Breast epithelium (tissue), 4 donors: ENCODE measurements at places on chromosomes 6 and 20.

DNA sequence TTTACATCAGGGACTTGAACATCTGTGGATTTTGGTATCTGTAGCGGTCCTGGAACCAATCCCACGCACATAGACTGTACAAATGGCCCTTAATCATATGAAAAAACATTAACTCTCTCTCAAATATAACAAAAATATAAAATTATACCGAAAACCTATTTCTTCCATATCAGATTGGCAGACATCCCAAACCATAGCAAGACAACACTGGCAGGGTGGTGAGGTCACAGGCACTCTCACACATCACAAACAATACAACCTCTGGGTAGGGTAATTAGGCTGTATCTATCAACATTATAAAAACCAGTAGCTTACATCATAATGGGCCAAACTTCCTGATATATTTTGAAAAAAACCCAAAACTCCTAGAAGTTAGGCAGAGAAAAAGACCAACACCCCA is 40.9 kb downstream of the OVOL2 start:
- H3K27me3 ChIP-seq = no peaks in the 10 kb centered on the region
- no peaks in the 10 kb centered on the region for H3K36me3 ChIP-seq
- H3K27ac ChIP-seq = no peak overlapping the region
- H3K4me1 ChIP-seq = no peaks in the 10 kb centered on the region
- no peak for DNase-seq

DNA sequence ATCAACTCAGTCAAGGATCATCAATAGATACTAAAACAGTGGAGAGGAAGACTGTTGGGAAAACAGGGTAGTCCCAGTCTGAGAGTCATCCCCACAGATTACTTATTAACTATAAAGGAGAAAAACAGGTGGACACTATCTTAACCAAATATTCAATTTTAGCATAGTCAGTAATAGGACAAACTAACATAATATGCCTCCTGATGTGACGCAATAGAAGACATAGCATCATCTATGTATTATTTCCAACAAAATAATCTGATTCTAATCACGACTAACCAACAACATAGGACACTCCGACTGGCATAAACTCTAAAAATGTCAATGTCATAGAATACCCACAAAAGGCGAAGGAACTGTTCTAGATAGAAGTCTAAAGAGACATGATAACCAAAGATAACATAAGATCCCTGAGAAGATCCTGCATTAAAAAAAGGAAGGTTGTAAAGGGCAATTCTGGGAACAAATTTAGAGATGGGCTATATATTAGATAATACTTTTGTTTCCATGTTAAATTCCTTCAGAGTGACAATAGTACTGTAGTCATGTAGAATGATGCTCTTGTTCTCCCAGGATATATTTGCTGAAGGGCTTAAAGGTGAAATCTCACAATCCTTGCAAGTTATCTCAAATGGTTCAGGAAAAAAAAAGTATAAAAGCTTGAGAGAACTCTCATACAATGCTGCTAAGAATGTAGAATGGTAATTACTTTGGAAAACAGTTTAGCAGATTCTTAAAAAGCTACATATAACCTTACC is 28.9 kb downstream of the ILRUN start:
- H3K4me1 ChIP-seq = no peaks in the 10 kb centered on the region
- no peak for DNase-seq
- H3K27ac ChIP-seq = no peak overlapping the region
- H3K27me3 ChIP-seq = no peaks in the 10 kb centered on the region
- no peaks in the 10 kb centered on the region for H3K36me3 ChIP-seq

- peak overlapping the region; percentile 88 for H3K27ac ChIP-seq
- H3K4me3 ChIP-seq = no peak overlapping the region
- no peaks in the 10 kb centered on the region for H3K27me3 ChIP-seq
- H3K36me3 ChIP-seq = no peaks in the 10 kb centered on the region
- DNase-seq = no peak
- H3K4me1 ChIP-seq = no peaks in the 10 kb centered on the region
These were observed 25.7 kb upstream of the PTGIS start for GRCh38 chr20:49593466-49594142.

- H3K27me3 ChIP-seq = no peaks in the 10 kb centered on the region
- no peak overlapping the region for H3K4me3 ChIP-seq
- H3K4me1 ChIP-seq = no peaks in the 10 kb centered on the region
These were observed 38.7 kb upstream of the DSP start for GRCh38 chr6:7502743-7503142.

- H3K27me3 ChIP-seq = no peaks in the 10 kb centered on the region
- no peak overlapping the region for H3K4me3 ChIP-seq
- no peak overlapping the region for H3K27ac ChIP-seq
- H3K36me3 ChIP-seq = no peaks in the 10 kb centered on the region
- H3K4me1 ChIP-seq = no peaks in the 10 kb centered on the region
- no peak for DNase-seq
These were observed 53.8 kb downstream of the PKIB start for GRCh38 chr6:122663981-122664380.

DNA sequence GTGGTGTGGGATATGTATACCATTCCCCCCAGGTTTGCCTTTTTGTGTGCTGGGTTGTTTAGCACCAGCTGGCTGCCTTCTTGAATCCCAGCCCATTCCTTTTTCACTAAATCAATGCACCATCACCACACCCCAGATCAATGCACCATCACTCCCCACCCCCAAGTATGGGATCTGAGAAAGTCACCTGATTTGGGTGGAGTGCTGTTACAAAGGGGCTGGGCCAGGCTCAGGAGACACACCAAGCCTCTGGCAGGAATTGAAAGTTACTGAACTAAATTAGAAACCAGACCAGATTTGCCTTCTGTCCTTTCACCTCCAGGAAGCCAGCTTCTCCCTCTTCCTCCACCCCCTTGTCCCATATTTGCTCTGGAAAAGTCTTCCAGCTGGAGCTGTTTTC is 19.6 kb upstream of the PKHD1 start:
- DNase-seq = no peak
- no peak overlapping the region for H3K27ac ChIP-seq
- H3K27me3 ChIP-seq = no peaks in the 10 kb centered on the region
- H3K36me3 ChIP-seq = no peaks in the 10 kb centered on the region
- H3K4me3 ChIP-seq = no peak overlapping the region
- no peaks in the 10 kb centered on the region for H3K4me1 ChIP-seq
